ENCODE measurements at places on chromosomes 16 and 17.
A peak's percentile ranks its signal among the peaks of the same experiment; 100 is the strongest.

DNA sequence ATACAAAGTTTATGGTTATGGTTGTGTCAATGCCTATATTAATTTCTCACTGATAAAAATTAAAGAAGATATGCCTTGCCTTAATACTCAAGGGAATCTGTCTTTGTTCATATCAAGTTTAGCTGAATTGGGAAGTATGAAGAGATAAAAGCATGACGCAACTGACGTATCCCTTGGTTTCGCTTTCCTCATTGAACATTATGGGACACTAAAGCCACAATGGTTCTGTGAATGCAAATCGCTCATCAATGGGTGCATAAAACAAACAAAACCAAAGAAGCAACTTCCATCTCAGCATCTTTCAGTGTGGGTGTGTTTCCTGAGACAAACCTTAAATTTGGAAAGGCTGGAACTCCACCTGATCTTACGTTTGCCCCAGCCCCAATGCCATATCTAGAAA is 108.2 kb downstream of the NPIPB5 start:
- no peak for DNase-seq

GRCh38 chr16:77732241-77732946 is 10.1 kb downstream of the NUDT7 start:
- DNase-seq = no peak

DNA sequence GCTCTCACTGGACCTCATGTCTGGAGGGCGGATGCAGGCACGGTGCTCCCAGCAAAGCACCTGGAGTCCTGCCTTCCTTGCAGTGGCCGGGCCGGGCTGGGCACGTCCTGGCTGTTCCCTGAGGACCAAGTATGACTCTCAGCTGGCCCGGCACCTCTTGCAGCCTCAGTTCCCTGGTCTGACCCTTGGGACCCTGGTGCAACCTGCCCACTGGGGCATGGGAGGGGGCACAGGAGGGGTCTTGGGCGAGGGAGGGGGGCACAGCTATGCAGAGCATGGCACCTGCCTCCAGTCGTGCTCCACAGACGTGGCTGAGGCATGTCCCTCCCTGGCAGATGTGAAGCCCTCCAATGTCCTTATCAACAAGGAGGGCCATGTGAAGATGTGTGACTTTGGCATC is 19.6 kb downstream of the MAP2K3 start:
- DNase-seq = no peak

- no peak for DNase-seq
Observed at GRCh38 chr17:39599004-39599664, 8.6 kb downstream of the NEUROD2 start.

GRCh38 chr16:85302018-85302847 is 190.0 kb upstream of the CIBAR2 start:
- no peak for DNase-seq

DNA sequence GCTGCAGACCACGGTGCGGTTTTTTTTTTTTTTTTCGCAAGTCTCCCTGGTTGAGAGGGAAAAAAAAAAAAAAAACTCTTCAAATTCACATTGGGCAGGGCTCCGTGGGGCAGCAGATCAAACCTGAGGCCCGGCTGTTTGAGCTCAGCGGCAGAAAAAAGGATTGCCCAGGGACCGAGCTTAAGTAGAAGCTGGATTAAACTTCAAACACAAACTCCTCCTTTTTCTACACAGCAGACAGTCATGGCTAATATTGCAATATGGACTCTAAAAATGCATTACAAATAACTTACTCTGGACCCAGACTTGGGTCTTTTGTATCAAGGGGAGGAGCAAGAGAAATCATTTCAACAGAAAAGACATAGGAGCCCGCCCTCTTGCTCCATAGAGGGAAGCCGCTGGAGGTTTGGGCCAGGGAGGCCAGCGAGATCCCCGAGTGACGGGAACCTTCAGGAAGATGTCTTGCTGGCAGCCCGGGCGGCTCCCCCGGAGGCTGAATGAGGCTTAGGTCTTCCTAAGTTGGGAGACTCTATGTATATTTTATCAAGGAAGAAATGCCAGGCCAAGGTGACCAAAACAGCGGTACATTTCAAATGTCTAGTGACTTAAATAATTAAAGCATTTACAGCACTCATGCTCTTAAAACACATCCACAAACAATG is 167.7 kb downstream of the ZNF423 start:
- no peak for DNase-seq

- DNase-seq = no peak
Observed at GRCh38 chr17:71801301-71801700, 319.5 kb upstream of the SOX9 start.

- DNase-seq = no peak
Observed at GRCh38 chr17:73401911-73402310, 90.1 kb upstream of the CDC42EP4 start.

- DNase-seq = no peak
Observed at GRCh38 chr17:77753691-77754245, 204.7 kb upstream of the TNRC6C start.

DNA sequence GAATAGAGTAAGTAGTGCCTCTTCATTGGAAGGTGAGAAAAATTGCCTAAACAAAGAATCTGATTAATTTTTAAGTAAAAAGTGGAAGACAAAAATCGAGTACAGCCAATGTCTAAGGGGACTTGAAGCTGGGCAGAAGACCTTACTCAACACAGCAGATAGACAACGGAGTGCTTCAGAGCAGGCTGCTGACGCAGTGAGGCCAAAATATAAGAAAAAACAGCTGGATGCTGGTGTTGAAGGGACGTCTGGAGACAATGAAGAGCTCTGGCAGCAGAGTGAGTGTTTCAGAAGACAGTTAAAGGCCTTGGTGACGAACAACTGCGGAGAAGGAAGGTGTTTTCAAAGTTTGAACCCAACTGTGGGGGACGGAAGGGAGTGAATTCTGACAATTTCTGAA is 169.8 kb downstream of the MRTFB start:
- DNase-seq = no peak

DNA sequence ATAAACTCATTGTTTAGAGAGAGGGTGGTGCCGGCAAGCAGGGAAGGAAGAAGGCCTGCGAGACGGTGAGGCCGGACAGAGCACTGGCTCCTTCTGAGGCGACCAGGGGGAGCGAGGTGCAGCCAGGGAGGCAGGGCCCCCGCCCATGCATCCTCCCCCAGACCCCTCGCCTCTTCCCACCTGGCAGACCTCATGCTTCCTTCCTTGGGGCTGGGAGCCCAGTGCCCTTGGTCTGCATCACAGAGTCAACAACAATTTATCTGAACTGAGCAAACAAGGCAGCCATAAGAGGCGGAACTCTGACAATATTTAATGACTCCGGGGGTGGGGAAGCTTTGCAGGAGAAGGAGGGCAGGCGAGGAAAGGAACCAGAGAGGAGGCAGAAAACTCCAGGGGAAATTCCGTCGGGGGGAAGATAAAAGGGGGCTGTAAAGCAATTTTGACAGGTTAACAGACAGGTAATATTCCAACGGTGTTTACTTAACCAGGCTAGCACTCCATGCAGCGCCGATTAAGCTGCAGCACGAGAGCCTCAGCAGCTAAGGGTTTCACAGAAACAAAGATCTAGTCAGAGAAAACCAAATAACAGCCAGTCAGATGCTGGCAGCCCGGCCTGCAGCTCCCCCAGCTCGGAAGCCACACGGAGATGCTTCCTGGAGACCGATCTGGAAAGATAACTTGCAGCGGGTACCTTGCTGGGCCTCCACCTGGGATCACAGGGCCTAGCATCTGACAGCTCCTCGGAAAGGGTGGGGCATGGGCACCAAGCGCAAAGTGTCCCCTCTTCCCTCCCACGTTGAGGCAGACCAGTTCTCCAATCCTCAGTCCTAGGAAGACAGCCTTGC is 398.2 kb downstream of the SOX9 start:
- DNase-seq = no peak

GRCh38 chr16:27359051-27359450 is 42.9 kb upstream of the IL21R start:
- DNase-seq = no peak

- DNase-seq = no peak
Observed at GRCh38 chr17:36105781-36106492, 2.3 kb downstream of the CCL4 start.

DNA sequence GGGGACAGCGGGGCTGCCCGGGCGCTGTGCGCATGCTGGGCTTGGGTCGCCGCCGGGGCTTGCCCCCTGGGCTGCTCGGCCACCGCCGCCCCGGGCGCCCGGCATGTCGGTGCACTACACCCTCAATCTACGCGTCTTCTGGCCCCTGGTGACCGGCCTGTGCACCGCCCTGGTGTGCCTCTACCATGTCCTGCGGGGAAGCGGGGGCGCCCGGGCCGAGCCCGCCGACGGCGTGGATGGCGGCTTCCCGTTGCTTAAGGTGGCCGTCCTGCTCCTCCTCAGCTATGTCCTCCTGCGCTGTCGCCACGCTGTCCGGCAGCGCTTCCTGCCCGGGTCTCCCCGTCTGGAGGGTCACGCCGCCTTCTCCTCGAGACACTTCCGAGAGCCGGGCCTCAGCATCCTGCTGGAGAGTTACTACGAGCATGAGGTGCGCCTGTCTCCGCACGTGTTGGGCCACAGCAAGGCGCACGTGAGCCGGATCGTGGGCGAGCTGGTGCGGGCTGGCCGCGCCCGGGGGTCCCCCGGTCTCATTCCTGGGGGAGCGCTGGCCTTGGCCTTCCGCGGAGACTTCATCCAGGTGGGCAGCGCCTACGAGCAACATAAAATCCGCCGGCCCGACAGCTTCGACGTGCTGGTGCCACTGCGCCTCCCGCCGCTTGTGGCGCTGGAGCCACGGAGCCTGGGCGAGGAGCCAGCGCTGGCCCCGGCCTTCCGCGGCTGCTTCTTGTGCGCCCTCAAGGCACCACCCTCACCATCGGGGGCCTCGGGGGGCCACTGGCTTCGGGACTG is 789 bp downstream of the ITPRIPL2 start:
- no peak for DNase-seq

- no peak for DNase-seq
Observed at GRCh38 chr16:56551796-56552738, 12.8 kb upstream of the MT4 start.

DNA sequence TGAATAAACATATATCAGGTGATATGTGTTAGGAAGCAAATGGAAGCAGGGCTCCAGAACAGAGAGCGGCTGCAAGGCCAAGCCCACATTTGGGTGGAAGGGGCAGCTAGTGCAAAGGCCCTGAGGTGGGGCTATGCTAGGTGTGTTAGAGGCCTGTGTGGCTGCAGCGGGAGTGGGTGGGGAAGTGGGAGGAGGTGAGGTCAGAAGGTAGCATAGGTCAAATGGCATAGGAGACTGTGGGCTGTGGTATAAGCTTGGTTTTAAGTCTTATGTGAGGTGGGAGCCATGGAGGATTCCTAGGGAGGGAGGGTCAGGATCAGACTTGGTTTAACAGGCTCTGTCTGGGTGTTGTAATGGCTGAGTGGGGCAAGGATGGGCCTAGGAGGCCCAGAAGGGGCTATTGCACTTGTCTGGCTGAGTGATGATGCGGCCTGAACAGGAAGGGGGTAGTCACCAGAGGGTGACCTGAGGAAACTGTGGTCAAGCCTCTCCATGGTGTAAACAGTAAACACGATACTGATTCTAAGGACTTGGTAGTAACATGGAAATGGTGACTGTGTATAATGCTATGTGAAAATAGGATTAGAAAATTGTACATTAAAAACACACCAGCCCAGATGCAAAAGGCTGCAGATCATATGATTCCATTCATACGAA is 31.1 kb downstream of the RAI1 start:
- no peak for DNase-seq

GRCh38 chr17:67358612-67359011 is 7.8 kb downstream of the PSMD12 start:
- no peak for DNase-seq

- DNase-seq = no peak
Observed at GRCh38 chr16:83762141-83762991, 45.4 kb upstream of the HSBP1 start.

- no peak for DNase-seq
Observed at GRCh38 chr17:17938388-17939107, 33.7 kb downstream of the TOM1L2 start.

GRCh38 chr17:28228986-28229729 is 89.8 kb upstream of the TMEM97 start:
- DNase-seq = no peak

DNA sequence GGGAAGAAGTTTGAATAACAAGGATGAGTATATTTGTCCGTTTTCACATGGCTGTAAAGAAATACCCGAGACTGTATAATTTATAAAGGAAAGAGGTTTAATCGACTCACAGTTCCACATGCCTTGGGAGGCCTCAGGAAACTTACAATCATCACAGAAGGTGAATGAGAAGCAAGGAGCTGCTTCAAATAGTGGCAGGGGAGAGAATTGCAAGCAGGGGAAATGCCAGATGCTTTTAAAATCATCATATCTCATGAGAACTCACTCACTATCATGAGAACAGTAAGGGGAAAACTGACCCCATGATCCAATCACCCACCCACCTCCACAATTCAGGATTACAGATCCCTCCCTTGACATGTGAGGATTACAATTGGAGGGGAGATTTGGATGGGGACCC is 212.8 kb upstream of the CDH8 start:
- no peak for DNase-seq

- no peak for DNase-seq
Observed at GRCh38 chr17:29042679-29043538, at the start of gene PIPOX. PIPOX (plus strand) TSS chr17:29043141; CDS start chr17:29043226, 85 bp downstream.

DNA sequence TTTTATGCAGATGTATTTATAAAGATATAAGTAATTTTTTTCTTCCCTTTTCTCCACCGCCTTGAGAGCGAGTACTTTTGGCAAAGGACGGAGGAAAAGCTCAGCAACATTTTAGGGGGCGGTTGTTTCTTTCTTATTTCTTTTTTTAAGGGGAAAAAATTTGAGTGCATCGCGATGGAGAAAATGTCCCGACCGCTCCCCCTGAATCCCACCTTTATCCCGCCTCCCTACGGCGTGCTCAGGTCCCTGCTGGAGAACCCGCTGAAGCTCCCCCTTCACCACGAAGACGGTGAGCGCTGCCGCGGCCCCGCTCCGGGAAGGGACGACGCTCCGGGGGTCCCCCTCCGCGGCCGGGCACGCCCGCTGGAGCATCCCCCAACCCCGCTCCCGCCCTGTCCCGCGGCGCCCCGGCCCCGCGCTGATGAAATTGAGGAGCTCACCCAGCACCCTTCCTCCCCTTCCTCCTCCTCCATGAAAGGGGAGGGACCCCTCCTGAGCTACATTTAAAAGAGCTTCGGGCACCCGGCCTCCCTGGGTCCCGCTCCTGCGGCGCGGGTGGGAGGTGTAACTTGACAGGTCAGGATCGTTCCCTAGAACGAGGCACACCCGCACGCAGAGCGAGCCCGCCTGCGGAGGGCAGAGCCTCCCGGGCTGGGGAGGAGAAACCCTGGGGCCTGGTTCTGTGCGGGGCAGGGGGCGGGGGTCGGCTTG is 706 bp downstream of the HLF start:
- no peak for DNase-seq

GRCh38 chr16:83826146-83826913 is 18.6 kb downstream of the HSBP1 start:
- peak; percentile 56 for DNase-seq

DNA sequence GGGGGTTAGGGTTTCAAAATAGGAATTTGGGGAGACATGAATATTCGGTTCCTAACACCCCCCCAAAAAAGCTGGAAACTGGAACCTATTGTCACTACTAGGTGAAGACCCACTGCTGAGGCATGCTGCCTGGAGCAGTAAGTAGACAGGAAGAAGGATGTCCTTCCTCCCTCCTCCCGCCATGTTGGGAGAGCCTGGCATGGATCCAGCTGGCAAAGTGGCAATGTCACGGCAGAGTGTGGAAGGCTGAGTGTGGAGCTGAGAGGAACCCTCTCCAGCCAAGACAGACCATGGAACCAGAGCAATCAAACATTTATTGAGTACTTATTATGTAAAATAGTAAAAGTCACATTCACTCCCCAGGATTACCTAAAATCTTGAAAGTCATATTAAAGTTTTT is 49.0 kb downstream of the CCDC182 start:
- DNase-seq = no peak
